ENCODE measurements at places on chromosomes 2 and 18. TPM values are rescaled to one million over a fixed set of nuclear protein-coding genes. Genes with fewer than 3 reads are reported as not detected.
A peak's percentile ranks its signal among the peaks of the same experiment; 100 is the strongest.

DNA sequence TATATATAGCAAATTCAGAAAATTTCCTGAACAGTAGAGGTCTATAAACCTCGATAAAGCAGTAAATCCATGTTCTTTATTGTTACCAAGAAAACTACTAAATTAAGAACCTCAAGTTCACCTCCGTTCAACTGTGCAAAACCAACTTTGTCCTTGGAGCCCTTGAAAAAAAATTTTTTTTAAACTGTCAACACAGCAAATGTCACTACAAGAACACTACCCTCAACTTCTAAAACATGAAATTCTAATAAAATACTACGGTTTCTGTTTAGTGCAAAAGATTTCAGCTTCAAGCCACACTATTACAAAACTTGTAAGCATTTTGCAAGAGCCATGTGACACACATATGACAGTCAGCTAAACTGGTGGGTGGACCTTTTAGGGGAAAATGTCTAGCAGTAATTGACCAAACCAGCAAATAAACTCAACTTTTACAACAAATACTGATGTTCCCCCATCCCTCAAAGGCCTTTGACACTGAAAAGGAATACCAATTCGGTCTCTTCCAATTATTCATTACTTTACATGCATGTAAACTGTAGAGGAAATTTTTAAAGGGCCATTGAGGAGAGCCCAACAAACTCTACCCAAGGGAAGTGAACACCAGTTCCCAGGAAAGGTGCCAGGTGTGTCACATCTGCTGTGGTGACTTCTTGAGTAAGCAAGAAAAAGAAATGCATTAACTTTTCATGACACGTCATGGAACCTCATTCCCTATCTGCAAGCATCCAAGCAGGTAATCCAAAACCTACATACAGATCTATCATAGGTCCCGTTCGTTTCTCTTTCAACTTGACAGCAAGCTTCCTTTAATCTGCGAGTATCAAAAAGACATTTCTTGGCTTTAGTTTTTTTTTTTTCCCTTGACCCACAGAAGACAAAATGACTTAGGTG lies 1.4 kb downstream of the RAB1A start:
- peak; percentile 17 for DNase-seq

- no peak for DNase-seq
Measured at GRCh38 chr2:199462347-199462955, 4.7 kb upstream of the SATB2 start.

Gene GPR35
- polyA plus RNA-seq = 3.1 TPM

- DNase-seq = no peak
Measured at GRCh38 chr2:108981846-108982245, 7.2 kb downstream of the EDAR start.

- DNase-seq = no peak
Measured at GRCh38 chr2:206955253-206955652, 15.9 kb downstream of the CPO start.

DNA sequence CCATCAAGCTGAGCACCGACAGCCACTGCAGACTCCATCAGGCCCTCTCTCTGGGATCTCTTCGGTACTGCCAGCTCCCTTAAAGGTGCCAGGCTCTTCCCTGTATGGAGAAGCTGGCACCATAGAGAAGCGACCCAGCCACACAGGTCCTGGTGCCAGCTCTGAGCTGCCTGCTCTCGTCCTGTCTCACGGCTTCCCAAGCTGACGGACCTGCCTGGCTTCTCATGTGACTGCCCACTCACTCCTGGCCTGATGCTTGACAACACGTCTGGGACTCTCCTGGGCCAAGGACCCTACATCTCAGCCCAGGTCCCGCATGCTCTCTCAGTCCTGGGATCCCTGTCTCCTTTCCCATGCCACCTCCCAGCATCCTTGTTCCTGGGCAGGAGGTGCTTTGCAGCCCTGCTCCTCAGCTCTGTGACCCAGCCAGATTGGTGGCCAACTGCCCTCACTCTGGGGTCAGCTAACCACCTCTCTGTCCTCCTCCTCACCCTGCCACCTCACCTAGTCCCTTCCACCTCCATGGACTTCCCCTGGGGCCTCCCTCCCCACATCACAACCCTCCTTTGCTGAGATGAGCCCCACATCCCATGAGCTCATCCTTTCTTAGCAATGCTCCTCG lies 12.5 kb upstream of the ATOH8 start:
- DNase-seq = no peak

DNA sequence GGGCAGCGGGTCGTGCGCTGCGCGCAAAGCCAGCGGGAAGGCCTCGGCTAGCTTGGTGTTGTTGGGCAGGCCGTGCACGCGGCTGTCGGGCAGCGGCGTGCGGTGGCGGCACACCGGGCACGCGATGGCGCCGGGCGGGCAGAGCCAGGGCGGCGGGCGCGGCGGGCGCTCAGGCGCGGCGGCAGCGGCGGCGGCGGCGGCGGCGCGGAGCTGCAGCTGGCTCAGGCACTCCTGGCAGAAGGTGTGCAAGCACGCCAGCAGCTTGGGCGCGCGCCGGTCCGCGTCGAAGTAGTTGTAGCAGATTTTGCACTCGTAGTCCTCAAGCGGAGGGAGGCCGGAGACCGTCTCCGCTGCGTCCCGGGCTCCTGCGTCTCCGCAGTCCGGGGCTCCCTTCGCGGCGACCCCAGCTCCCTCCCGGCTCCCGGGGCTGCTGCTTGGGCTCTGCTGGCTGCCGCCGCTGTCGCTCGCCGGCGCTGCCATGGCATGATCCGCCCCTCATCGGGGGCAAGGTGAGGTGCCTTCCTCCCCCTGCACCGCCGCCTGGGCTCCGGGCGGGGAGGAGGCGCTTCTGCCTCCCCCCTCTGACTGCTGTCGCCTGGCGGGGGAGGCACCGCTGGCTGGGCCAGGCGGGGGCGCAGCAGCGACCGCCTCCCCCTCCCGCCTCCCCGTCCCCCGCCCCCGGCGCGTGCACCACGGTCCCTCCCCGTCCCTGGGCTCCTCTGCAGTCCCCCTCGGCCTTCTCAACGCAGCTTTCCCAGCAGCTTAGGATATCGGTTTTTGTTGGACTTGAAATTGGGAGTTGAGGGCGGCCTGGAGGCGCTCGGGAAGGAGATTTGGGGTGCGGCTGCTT lies 21.0 kb upstream of the PAX3 start:
- no peak for DNase-seq

DNA sequence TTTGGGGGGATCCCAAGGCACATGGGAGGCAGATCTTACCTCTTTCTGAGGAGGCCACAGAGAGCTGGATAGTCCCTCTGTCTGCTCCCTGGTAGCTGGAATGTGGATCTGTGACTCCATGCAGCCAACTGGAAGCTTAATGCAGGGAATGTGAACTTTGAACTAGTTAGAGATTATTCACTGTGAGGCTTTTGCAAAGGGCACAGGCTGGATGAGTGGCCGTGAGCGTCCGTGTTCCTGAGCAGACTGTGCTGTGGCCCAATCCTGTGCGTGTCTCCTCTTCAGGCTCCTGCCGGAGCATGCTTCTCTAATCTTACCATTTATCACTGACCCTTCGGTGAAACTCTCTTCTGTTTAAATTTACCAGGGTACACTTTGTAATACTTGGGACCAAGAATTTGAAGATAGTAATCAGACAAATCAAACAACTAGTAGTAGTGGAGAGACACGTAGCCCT lies 187.6 kb downstream of the PTPRM start:
- DNase-seq = no peak

Gene XDH
- polyA plus RNA-seq = 0.45 TPM

- DNase-seq = no peak
Measured at GRCh38 chr2:238574490-238575271, 148.0 kb downstream of the ASB1 start.

- DNase-seq = no peak
Measured at GRCh38 chr2:134454931-134455330, 201.1 kb downstream of the MGAT5 start.

Gene TCF4
- 69.0 TPM for polyA plus RNA-seq

Gene CCDC121
- polyA plus RNA-seq = 13.4 TPM

Gene HOXD8
- 1.3 TPM for polyA plus RNA-seq

DNA sequence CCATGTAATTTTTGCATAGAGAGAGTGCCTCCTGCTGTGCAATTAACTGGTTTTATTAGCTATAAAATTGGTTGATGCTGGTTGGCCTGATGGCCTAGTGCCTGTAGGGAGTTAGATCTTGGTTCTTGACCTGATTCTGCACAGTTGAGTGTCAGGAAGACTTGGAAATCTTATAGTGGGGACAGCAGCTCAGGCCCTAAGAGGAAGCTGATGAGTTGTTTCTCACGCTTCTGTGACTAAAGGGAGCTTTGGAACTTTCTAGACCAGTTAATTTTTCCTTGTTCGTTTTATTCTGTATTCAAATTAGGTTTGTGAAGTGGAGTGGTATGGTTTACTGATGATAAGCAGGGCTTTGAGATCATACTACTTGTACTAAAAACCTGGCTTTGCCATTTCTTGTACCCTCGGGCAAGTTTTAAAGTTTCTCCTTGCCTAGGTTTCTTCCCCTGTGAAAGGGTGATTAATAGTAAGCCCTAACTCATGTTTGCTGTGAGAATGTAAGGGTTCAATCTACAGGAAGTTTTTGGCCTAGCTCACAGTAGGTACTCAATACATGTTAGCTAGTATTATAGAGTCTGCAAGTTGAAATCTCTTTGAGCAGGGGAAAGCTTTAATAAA lies 82.1 kb downstream of the MAP3K20 start:
- DNase-seq = no peak

GRCh38 chr2:239035361-239035814 lies 187.5 kb downstream of the TWIST2 start:
- no peak for DNase-seq

Gene DUSP19
- polyA plus RNA-seq = 5.3 TPM

- DNase-seq = no peak
Measured at GRCh38 chr2:218002143-218002844, 501 bp downstream of the TNS1 start.

- no peak for DNase-seq
Measured at GRCh38 chr2:184780384-184780783, 182.1 kb downstream of the ZNF804A start.

DNA sequence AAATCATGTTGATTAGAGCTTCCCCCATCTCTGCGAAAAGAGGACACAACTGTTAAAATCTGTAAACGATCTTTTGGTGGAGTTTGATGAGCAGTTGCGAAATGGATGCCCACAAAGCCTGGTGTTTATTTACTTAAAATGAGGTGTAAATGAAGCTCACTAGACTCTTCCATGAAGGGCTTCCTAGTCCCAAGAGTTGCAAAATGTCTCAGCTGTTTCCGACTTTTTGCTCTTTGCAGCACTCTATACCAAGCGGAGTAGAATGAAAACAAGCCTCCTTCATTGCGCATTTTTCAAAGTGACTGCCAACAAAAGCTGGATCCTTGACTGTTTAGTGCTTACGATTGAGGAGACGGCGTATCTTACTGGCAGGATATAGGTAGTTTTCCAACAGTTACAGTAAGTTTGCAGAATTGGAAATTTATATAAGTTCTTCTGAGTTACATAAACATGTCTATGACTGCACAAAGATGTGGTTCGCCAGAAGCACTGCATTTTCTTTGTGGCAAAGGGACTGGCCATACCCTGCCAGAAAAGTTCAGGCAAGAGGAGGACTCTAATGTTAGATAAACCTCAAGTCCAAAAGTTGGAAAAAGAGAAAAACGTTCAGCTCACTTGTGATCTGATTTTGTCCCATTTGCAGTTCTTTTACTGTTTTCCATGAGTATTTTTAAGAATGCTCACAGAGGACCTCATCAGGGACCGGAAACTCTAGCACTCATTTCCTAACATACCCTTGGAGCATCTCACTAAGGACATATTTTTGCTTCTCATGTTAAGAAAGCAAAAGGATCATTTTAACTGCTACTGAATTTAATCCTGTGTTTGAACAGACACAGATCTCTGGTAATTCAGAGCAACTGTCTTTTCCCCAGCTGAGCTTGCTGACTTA lies 42.7 kb downstream of the COLEC12 start:
- DNase-seq = peak; percentile 85

Data from right lung (tissue), 10 donors.